Urinary bladder (tissue), 4 donors: ENCODE measurements at places on chromosomes 1 and 21.

GRCh38 chr1:109917768-109918606 lies 7.3 kb downstream of the CSF1 start:
- no peak for DNase-seq

DNA sequence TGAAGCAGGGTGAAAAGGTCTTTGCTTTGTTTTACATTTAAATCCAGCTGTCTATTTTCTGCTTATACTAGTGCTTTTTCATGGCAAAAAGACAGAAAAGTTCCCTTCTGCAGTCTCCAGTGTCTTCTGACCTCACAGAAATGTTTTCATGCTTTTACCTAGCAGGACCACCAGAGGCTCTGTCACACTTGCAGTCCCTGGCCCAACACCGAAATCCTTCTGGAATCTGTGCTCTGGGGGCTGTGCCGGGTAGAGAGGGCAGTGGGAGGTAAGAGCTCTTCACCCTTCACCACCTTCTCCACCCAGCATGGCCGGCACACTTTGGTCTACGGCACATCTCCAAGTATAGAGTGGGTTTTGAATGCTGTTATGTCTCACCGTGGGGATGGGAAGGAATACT lies 20.8 kb downstream of the GNAT2 start:
- no peak for DNase-seq

DNA sequence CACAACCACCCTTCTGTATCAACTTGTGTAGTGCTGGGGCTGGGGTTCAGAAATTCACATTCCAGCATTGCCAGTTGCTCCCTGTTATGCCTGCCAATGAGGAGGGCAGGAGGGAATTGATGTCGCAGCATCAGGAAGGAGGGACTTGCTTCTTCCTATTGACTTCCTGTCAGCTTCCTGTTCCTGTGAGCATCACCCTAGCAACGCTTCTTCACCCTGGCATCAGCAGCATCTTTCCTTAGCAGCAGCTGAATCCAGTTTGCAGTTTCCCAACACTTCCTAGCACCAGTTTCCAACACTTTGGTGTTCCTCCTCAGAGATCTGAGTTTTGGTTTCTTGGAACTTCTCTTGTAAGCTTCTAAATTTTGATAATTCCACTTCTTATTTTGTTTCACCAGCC lies 8.9 kb upstream of the TRIM62 start:
- DNase-seq, result no peak

DNA sequence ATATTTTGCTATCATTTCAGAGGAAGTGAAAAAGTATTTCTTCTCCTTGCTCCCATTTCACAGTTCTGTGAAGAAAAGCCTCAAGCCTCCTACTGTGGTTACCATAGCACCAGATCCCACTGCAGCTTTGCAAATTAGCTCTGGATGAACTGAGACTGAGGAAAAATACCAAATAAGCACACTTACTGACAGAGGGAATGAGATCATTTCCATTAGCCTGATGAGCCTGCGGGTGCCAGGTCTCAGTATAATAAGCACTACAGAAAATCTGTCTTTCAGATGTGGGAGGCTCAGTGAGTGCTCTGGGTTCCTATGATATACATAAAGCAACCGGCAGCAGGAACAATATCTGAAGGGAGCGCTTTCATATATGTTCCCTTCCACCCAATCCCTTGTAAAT lies 21.4 kb downstream of the XKR8 start:
- DNase-seq, result no peak

DNA sequence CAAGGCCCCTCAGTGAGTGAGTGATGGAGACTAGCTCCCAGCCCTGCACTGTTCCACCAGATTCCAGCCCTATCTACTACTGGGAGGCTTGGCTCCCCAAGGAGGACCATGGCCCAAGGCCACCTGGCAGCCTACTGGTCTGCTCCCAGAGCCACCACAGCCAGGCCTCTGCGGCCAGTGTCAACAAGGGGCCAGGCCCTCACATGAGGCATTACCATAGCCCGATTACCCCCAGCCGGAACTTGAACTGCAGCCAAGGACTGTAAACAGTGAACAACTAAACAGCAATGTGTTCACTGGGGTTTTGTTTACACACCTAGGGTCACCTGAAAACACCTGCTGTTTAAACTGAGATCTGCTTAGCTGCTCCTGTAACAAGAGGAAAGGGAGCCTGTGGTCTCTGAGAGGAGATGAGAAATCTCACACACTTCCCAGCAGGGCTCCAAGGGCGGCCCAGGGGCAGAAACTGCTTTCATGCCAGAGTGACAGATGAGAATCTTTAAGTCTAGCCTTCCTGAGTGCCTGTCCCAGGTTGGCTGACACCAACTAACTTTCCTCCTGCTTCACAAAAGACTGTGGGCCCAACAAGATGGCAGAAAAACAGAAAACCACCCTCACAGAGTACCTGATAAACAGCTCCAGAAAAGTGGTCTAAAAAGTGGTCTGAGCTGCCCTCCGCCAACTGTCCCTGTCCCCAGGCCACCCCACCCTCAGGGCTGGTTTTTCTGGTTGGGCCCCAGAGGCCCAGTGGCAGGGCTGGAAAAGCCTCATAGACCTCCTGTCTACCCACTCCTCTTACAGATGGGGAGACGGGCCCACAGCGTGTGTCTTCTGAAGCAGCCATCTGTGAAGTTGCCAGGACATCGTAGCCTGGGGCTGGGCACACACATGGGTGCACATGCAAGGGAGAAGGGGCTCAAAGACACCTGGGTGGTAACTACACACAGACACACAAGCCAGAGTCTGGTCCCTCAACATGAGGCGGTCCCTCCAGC lies 28.8 kb downstream of the MEF2D start:
- no peak for DNase-seq

GRCh38 chr1:10961300-10961833 lies 51.1 kb upstream of the TARDBP start:
- DNase-seq, result no peak

GRCh38 chr1:147336291-147336690 lies 93.8 kb downstream of the CHD1L start:
- no peak for DNase-seq

DNA sequence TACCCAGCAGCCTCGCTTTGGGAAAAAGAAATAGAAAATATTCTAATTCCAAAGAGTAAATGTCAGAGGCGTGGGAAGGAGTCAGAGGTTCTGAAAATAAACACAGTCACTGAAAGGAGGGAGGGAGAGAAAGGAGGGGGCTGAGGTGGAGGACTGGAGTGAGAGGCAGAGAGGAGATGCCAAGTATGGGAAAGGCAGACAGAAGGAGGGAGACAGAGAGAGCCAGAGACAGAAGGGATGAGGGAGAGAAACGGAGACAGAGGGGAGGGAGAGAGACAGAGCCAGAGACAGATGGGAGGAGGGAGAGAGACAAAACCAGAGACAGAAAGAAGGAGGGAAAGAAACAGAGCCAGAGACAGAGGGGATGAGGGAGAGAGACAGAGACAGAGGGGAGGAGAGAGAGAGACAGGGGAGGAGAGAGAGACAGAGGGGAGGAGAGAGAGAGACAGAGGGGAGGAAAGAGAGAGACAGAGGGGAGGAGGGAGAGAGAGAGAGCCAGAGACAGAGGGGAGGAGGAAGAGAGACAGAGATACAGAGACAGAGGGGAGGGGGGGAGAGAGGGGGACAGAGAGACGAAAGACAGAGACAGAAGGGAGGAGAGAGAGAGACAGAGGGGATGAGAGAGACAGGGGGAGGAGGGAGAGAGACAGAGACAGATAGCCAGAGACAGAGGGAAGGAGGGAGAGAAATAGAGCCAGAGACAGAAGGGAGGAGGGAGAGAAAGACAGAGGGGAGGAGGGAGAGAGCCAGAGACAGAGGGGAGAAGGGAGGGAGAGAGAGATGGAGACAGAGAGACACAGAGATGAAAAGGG lies 525.5 kb downstream of the MATN1 start:
- no peak for DNase-seq

GRCh38 chr1:198660341-198661261 lies 21.8 kb downstream of the PTPRC start:
- no peak for DNase-seq

DNA sequence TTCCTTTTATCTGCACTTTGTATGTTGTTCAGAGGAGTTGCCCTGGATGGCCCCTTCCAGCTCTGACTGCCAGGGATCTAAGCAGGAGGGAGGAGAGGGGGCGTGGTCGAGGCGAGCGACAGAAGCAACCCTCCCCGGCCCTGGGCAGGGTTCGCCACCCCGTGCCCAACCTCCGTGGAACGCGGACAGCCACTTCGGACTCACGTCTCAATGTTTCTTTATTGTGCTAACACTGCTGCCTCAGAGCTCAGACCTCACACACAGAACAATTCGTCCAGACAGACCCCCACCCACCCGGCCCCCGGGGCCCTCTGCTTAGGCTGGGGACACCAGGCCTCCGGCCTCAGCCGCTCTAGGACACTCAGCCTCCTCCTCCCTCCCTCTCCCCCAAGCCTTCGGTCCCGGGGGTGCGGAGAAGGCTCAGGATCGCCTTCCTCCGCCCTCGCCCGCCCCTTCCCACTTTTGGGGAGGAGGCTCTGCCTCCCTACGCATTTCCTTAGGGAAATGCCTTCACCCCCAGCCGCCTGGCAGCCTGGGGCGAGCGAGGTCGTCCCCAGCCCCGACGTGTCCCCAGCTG lies 8.3 kb downstream of the VSIG8 start:
- DNase-seq, result no peak

GRCh38 chr21:33395891-33396331 lies 7.3 kb upstream of the IFNGR2 start:
- DNase-seq, result no peak

DNA sequence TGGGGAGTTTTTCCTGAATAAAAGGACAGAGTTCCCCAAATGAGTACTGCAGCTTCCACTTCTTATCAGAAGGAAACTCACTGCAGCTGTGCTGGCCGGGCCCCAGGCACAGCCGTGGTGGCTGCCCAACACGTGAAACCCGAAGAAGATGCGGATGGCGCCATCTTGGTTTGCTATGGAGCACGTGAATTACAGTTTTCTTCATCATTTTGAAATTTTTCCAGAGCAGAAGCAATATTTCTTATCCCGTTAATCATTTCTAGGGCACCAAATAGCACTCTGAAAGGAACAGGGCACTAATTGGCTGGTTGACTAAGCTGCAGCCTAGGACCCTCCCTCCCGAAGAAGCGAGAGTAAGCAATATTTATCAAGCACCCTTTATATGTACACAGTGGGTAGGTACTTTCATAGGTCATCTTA lies 63.2 kb upstream of the EPS8L3 start:
- no peak for DNase-seq

DNA sequence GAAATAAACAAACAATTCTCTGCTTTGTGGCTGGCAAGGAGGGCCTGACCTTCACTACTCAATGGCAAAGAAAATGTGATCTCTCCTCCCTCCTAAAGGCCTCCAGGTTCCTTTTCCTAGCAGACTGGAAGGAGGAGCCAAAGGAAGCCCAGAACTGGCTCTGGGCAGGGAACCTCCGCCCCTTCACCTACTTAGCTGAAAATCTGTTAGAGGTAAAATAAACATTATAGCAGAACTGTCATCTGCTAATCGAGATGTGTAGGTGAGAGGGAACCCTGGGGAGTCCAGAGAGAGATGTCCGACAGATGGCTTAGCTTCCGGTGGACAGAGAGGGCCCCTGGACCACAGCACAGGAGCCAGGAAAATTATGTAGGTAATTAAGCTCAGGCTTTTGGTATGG lies 75.2 kb upstream of the KCNA3 start:
- no peak for DNase-seq
